Upper lobe of right lung (tissue), 1 donor: ENCODE measurements at places on chromosomes 7 and 10.
A peak's percentile ranks its signal among the peaks of the same experiment; 100 is the strongest.

DNA sequence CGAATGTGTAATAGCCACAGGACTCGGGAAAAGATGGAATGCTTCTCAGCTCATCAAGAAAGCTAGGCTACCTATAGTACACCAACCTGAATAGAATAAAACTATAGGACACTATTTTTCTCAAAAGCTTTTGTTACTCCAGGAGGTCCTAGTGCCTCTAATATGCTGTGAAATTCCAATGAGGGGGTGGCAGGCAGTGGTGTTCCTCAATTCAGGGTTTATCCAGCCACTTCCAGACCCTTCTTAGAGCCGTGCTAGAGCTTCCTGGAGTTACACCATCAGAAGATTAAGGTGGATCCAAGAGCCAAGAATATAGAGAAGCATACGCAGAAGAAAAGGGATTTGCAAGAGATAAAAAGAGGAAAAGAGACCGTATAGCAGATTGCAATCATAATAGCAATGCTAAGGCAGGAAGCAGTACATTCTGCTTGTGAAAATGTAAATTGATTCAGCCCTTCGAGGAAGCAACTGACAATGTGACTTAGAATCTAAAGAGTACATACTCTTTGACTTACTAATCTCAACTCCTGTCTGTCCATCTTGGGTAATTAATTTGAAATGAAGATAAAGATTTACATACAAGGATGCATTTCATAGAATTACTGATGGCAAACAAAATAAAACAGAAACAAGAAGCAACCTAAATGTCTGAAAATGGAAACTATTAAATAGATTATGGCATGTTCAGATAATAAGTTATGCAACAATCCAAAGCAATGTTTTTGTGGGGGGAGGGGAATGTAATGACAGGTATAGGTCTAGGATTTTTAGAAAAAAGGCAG is 2.1 kb downstream of the ST8SIA6 start:
- peak overlapping the region; percentile 47 for H3K27ac ChIP-seq
- peaks cover 7% of the 10 kb centered on the region for H3K4me1 ChIP-seq
- peaks cover 27% of the 10 kb centered on the region for H3K27me3 ChIP-seq
- H3K36me3 ChIP-seq = no peaks in the 10 kb centered on the region

- peaks cover 35% of the 10 kb centered on the region for H3K36me3 ChIP-seq
- peaks cover 15% of the 10 kb centered on the region for H3K4me1 ChIP-seq
- no peak overlapping the region for H3K27ac ChIP-seq
- H3K4me3 ChIP-seq = no peak overlapping the region
- H3K27me3 ChIP-seq = no peaks in the 10 kb centered on the region
Measured at GRCh38 chr7:137923380-137923779, 76.6 kb upstream of the DGKI start.

- DNase-seq = no peak
- H3K4me1 ChIP-seq = peaks cover 12% of the 10 kb centered on the region
- peaks cover 91% of the 10 kb centered on the region for H3K36me3 ChIP-seq
- H3K4me3 ChIP-seq = no peak overlapping the region
- H3K27ac ChIP-seq = no peak overlapping the region
Measured at GRCh38 chr7:6403907-6404306, 43.8 kb downstream of the DAGLB start.

DNA sequence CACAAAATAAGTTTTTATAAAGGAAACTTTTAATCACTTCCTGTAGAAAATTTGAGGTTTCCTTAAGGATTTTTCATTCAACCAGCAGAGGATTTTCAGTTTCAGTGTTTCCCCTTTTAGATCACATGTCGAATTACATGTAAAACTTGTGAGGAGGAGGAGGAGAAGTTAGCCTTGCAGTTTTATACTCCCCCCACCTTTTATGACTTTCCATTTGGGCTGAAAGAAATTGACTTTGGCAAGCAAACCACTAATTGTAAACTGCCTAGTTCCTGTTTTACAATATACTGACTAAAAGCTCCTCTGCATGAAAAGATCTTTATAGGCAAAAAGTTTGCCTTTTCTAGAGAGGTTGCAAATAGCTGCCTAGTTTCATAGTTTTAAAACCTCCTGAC is 3.0 kb downstream of the BAMBI start:
- DNase-seq = no peak
- H3K36me3 ChIP-seq = no peaks in the 10 kb centered on the region
- peak overlapping the region; percentile 79 for H3K4me3 ChIP-seq
- H3K4me1 ChIP-seq = peaks cover 10% of the 10 kb centered on the region
- peaks cover 1% of the 10 kb centered on the region for H3K27me3 ChIP-seq
